HCT116 (cell line): ENCODE measurements at places on chromosomes 2 and 18. TPM values are rescaled to one million over a fixed set of nuclear protein-coding genes. Genes with fewer than 3 reads are reported as not detected.

- DNase-seq: no peak
Measured at GRCh38 chr18:75618146-75618545, 190.6 kb upstream of the SMIM21 start.

GRCh38 chr2:186590759-186591505 is 1.1 kb downstream of the ITGAV start:
- no peak for DNase-seq

DNA sequence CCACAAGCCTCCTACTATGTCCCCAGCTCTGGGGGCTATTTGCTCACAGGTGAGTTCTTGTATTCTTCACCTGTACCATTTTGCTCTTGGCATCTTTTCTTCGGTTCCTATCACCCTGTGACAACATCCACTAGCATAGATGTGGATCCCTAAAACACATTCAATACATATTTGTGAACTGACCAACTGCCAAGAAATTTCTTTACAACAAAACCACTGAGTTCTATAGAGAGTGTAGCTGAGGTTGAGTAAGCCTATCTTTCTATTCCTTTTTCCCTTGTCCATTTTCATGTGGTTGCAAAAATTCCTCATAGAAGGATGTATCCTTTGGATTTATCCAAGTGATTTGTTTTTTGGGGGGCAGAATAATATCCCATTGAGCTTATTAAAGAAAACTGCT is 192.7 kb upstream of the ITGA4 start:
- no peak for DNase-seq

Gene ERBB4
- 0.10 TPM for total RNA-seq

Gene CHCHD5
- total RNA-seq: 49.8 TPM
